ENCODE measurements at places on chromosomes 7 and 10.

DNA sequence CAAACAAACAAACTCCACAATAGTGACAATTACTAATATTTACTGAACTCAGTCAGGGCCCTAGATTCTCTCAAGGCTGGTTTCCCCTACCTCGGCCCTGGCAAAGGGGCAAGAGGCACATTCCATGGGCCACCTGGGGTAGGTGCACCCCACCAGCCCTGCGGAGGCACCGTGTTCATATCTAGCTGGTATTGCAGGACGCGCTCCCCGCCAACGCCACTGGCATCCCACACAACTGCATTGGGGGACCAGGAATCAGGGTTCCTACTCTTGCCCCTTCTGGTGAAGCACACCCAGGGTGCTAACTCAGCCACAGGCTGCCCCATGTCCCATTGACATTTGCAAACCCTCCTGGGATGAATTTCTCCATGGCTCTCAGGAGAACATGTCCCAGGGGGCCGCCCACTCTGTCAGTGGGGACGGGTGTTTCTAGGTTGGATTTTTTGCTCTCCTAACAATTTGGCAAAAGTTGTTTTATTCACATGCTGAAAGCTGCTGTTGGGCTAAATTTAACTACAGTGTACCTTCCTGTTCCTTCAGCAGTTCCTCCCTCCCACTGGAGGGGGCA is 76.7 kb downstream of the ZRANB1 start:
- DNase-seq: no peak

DNA sequence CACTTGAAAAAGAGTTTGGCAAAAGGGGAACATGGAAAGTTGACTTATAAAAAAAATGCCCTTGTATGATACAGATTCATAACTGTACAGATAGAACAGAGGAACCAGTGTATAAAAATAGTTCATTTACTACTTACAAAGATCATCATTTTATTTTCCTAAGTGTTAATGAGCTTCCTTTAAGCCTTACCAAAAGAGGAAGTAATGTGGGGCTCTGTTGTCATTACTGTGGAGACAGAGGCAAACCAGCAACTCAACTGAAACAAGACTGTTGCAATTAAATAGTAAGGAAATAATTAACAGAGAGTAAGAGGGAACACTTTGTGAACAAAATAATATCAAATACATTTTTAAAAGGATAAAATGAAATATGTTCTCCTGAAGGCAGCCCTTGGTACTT is 526.2 kb upstream of the ADARB2 start:
- DNase-seq: no peak

GRCh38 chr10:26525586-26525985 is 87.4 kb downstream of the APBB1IP start:
- no peak for DNase-seq

GRCh38 chr10:47255033-47255813 is 44.8 kb upstream of the GDF10 start:
- DNase-seq: no peak

- DNase-seq: no peak
Measured at GRCh38 chr7:3747467-3747866, 446.4 kb downstream of the SDK1 start.

GRCh38 chr7:131203291-131203976 is 124.2 kb upstream of the MKLN1 start:
- DNase-seq: no peak

- no peak for DNase-seq
Measured at GRCh38 chr10:35480142-35480541, 125.0 kb upstream of the GJD4 start.

- DNase-seq: no peak
Measured at GRCh38 chr7:66967029-66967428, 28.4 kb downstream of the SBDS start.

- DNase-seq: no peak
Measured at GRCh38 chr7:93146036-93146435, 2.1 kb downstream of the SAMD9L start.

- no peak for DNase-seq
Measured at GRCh38 chr10:54342058-54342457, 459.0 kb downstream of the PCDH15 start.

- DNase-seq: no peak
Measured at GRCh38 chr7:134362587-134363483, 46.1 kb upstream of the SLC35B4 start.

DNA sequence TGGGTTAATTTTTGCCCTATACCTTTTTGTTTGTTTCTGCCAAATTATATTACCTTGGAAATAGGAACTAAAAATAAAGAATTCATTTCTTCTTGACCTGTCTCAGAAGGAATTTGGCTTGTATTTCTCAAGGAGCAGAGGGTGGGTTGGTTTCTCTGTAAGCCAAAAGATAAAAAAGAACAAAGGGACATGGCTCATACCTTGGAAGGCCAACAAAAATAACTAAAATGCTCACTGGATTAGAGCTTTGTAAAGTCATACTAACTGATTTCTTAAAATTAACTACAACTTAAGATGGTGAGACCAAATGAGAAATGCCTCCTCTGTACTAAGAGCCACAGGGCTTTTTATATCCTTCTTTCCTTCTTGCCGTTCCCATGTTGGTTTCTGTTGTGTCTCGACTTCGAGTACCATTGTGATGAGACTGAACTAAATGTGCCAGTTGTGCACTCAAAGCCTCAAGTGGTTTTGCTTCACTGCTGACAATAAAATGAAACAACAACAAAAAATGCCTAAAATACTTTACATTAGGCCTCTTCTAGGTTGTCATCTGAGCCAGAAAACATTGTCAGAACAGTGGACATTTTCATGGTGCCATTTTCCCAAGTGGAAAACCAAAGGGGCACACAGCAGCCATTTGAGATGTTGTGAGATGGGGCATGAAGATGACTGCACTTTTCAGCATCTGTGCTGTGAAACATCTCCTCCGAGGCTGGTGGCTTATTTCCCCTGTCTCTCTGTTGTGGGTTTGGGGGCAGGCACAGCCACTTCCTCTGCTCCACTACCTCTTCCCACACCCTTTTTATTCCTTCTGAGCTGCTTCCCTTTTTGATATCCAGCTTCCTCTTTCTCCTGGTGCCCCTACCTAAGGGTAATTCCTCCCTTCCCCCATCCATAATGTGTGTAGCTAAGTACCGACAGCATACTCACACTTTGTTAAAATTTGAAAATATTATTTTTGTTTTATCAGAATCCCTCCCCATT is 51.8 kb upstream of the AGR3 start:
- DNase-seq: no peak

DNA sequence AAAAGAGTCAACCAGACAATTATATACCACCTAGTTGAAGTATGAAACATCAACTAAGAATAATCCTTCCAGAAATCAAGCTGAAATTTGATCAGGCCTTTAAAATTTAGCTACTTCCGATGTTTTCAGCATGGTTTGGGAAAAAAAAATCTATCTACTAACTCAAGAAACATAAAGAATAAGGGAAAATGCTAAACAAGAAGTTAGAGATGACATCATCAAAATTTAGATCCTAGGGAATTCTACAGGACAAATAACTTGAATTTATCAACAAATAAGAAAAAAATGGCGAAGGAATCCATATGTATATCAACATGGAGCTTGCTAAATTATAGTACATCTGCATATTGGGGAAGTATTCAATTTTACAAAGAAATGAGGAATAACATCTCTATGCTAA is 36.3 kb downstream of the HYAL4 start:
- no peak for DNase-seq

GRCh38 chr7:22588351-22588750 is 88.4 kb upstream of the STEAP1B start:
- no peak for DNase-seq

GRCh38 chr10:10830293-10830986 is 187.2 kb upstream of the CELF2 start:
- no peak for DNase-seq

DNA sequence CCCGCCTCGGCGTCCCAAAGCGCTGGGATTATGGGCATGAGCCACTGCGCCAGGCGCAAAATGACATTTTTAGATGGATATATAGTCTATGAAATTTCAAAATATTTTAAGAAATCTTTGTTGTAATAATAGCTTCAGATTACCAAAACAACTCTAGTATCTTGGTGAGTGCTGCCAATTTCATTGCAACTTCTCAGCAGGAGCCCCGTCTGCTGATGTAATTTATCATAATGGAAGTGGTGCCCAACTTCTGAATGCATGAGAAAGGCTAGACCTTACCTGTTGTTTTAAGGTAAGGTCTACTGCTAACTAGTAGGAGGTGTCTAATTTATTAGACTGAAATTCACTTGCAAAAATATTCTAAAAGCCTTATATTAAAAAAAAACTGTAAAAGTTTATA is 20.0 kb downstream of the PDSS1 start:
- no peak for DNase-seq

- DNase-seq: no peak
Measured at GRCh38 chr10:5910323-5911100, 20.5 kb downstream of the FBH1 start.

DNA sequence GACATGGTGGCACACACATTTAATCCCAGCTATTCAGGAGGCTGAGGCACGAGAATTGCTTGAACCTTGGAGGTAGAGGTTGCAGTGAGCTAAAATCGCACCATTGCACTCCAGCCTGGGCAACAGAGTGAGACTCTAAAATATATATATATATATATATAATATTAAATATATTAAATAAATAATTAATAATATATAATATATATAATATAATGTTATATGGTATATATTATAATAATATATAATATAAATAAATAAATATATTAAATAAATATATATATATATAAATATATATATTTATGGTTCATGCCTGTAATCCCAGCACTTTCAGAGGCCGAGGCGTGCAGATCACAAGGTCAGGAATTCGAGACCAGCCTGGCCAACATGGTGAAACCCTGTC is 33.9 kb upstream of the PBLD start:
- no peak for DNase-seq

DNA sequence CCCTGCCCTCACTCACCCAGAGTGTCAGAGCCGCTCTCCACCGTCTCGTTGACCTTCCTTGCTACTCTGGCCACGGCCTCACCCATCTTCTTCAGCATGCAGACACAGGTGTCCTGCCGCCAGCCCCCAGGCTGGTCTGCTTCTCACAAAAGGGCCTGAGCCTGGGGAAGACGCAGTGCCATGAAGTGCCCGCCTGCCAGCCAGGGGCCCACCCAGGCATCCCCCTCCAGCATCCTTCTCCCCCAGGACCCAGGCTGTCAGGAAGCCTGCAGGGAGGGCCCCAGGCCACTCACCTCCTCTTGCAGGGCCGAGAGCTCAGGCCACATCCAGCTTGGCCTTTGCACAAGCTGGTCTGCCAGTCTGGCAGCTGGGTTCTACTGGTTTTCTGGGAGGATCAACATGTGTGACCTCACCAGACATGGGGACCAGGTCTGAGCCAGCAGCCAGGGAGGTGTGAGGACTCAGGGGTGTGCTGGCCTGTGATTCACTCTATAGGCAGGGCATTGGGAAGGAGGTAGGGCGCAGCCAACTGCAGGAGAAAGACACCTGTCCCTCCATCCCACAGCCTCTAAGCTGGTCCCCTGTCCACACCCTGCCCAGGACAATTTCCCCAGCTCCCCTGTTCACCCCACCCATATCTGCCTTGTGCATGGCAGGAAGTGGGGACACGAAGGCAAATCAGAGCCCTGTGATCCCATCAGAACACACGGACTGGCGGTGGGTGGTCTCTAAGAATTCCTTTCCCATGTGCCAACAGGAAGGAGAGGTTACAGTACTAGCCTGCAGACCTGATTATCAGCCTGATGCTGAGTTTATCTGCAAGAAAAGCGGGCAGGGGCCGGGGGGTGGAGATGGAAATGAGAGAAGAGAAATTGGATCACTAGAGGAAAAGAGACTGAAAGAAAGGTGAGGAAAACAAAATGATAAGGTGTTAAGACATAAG is 5.7 kb downstream of the LRRC20 start:
- DNase-seq: no peak

GRCh38 chr10:50405723-50406122 is 154.4 kb upstream of the ASAH2 start:
- DNase-seq: no peak

DNA sequence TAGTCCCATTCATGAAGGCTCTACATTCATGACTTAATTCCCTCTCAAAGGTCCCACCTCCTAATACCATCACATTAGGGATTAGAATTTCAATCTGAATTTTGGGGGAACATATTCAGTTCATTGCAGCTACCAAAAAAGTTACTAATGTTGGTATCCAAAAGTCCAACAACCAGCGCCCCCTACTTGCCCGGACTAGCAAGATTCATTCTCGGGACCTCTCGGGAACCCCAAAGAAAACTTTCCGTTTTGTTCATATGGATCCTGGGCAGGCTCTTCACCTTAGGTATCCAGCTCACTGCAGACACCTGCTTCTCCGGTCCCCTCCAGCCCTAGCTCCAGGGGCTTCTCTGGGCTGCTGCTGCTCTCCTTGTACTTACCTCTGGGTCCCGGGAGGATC is 8.9 kb upstream of the GRK5 start:
- DNase-seq: no peak

GRCh38 chr7:20220921-20221547 is 3.9 kb upstream of the MACC1 start:
- DNase-seq: no peak

GRCh38 chr7:155618708-155619633 is 25.5 kb upstream of the RBM33 start:
- peak; percentile 88 for DNase-seq

DNA sequence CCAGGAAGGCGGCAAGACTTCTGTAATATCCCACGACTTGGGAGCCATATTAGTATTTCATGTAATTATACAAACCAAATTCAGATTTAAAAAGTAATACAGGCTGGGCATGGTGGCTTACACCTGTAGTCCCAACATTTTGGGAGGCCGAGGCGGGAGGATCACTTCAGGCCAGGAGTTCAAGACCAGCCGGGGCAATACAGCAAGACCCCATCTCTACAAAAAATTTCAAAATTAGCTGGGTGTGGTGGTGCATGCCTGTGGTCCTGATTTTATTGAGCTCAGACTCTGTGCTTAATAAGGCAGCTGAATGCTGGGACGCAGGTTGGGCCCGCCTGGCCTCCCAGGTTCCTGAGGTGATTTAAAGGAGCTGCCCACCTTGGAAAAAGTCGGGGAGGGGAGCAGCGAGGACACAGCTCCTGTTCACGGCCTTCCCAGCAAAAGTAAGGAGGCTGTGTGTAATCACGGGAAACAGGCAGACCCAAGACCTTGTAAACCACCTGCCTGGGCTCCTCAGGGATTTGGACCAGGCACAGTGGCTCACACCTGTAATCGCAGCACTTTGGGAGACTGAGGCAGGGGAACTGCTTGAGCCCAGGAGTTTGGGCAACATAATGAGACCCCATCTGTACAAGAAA is 93.0 kb upstream of the DNAAF5 start:
- no peak for DNase-seq
